Muscle of back (tissue), 13 donors: ENCODE measurements at places on chromosomes 16 and 17. TPM values are rescaled to one million over a fixed set of nuclear protein-coding genes. Genes with fewer than 3 reads are reported as not detected.

PRDM7 gene
- 0.14 TPM for polyA plus RNA-seq

GRCh38 chr16:17312094-17312710 is 158.6 kb downstream of the XYLT1 start:
- no peak for DNase-seq

DNA sequence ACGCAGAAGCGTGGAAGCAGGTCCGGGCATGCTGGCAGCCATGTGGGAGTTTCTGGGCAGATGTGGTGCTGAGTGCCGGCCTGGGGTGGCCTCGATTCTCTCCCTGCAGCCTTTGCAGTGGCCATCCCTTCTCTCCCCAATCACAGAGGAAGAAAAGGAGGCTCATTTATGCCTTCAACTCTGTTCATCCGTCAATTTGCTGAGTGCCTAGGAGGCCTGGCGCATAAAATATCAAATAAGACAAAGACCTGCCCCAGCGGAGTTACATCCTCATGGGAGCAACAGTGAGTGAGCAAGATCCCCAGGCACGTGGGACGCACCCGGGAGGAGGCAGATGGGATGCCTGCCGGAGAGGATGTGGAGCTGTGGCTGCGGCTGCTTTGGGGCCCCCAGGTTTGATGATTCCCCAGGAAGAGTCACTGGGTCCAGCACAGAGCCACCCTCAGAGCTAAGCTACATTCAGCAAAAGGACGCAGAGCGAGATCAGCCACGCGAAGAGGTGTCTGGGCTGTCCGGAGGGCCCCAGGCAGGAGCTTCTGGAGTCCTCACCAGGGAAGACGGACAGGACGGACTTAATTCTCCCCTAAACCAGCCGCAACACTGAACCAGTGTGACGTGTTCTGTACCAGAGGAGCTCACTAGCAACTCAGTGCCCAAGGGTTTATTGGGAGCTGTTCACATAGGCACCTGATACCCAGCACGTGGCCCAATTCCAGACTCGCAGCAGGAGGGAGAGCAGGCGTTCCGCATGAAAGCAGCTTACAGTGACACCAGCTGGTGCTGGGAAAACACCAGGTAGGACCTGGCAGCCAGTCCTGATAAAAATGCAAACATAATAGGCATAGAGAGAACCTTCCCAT is 11.3 kb downstream of the CA5A start:
- no peak for DNase-seq

C16orf96 gene
- 0.14 TPM for polyA plus RNA-seq

DNA sequence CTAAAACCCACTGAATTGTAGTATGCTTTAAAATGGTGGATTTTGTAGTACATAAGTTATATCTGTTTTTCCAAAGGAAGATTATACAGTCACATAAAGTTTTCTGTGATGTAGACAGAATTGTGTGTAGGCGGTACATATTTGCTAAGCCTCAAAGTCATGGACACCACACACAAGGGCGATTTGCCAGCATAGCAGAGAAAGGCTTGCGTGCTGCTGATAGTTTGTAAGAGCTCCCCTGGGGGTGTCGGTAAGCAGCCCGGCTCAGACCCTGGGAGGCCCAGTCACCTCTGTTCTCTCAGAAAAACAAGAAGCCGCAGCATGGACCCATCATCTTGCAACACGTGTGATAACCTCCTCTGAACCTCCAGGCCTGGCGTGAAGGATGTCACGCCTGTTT is 38.3 kb upstream of the AKTIP start:
- no peak for DNase-seq

DNA sequence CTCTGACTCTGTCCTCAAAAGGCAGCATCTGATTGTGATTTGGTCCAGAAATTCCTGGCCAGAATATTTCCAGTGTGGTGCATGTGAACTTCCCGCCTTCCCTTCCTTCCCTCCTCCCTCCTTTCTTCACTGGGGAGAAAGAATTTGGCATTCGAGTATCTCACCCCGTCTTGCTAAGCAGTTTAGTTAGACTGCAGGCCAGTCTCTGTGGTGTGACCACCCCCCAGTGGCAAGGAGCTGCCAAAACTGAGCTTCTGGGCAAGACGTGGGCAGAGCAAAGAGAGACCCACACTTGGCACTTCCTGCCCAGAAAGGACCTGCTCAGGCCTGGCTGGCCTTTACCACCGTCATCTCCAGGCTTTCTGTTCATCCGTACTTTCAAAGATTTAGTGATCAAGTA is 36.4 kb downstream of the SNX20 start:
- peak; percentile 23 for DNase-seq

- no peak for DNase-seq
Observed at GRCh38 chr17:35895636-35896587, 15.8 kb upstream of the CCL5 start.

DNA sequence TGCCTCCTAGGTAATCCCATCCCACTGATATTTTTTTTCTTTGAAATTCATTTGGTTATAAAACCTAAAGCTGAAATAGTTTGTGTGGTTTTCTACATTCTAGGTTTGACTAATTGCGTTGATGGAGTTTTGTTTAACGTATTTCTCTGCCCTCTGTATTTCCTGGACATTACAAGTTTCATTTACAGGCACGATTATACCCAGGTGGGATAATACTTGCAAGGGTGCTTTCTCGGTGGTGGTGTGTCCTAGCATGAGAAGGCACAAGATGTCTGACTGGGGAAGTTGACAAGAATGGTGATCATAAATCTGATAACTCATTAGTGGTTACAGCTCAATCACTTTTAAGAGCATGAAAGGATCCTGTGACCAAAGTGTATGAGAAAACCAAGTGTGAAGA is 45.0 kb downstream of the DYNLRB2 start:
- no peak for DNase-seq

GRCh38 chr17:42180922-42181850 is at the start of gene KCNH4:
TSS of gene KCNH4 (minus strand) at chr17:42181142. CDS start at chr17:42180945, 197 bp downstream.
- peak; percentile 37 for DNase-seq

ZSCAN10 gene
- polyA plus RNA-seq, result 0.13 TPM

- no peak for DNase-seq
Observed at GRCh38 chr16:48284772-48285409, 37.6 kb upstream of the ABCC11 start.

- DNase-seq, result no peak
Observed at GRCh38 chr17:27318228-27318627, 24.3 kb downstream of the WSB1 start.

SPECC1 gene
- polyA plus RNA-seq, result 6.1 TPM

- no peak for DNase-seq
Observed at GRCh38 chr17:78767806-78768205, 14.3 kb downstream of the CYTH1 start.

GRCh38 chr17:57215317-57215716 is 41.0 kb upstream of the MSI2 start:
- DNase-seq, result no peak

DNA sequence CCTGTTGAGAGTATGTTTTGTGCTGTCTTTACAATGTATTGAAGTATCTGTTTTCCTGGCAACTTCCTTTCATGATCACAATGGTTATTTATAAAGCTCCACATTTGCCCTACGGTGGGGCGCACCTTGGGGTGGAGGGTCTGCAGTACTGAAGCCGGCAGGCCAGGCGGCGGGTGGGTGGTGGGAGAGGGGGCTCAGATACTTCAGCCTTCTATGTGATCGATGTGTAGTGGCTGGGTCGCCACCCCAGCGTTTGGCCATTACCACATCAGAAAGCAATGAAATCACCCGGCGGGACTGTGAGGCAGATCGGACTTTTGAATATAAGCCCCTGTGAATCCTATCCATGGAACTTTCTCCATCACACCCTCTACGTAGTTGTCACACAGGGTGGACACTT is 196.6 kb downstream of the FOXL1 start:
- DNase-seq, result no peak

CHST4 gene
- 0.08 TPM for polyA plus RNA-seq
